ENCODE measurements at places on chromosomes 2 and 18.
A peak's percentile ranks its signal among the peaks of the same experiment; 100 is the strongest.

DNA sequence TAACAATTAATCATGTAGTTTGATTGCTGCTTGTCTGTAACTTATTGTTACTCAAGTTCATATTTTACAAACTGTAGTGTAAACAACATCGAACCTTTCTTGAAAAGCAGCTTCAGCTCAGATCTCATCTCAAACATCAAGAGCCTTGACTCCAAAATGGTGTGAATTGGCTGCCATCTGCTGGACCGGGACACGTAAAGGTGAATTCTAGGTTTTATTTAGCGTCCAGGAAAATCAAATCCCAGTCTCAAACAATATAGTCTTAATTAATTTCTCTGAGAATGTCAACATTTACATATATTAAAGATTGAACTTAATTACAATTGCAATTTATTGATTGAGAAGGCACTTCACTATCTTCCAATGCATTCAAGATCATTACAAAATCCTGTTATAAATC lies 453.0 kb downstream of the GALR1 start:
- peak; percentile 27 for DNase-seq

GRCh38 chr2:44290261-44290660 lies 15.0 kb downstream of the SLC3A1 start:
- no peak for DNase-seq

- no peak for DNase-seq
Observed at GRCh38 chr2:233705911-233706506, 6.7 kb upstream of the UGT1A5 start.

DNA sequence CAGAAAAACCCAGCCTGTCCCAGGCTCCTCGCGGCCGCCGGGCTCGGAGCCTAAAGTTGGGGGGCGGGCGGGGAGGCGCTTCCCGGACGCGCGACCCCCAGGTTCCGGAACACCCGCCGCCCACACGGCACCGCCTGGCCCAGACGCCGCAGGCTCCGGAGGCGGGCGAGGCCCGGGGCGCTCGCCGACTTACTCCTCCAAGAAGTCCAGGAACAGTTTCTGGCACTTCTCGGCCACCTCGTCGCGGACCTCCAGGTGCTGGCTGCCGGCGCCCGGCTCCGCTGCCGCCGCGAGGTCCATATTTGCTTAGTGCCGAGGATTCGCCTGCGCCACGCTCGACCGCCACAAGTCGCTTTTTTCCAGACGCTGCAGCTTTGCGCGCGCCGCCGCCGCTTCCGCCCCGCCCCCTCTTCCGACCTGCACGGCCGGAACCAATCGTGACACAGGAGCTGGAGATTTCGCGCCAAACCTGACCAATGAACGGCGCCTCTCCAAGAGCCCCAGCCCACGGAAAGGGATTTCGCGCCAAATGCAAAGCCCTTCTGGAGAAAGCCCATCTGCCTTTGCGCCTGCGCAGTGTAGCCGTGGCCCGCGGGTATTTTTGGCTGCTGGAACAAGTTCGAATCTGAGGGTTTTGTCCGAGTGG lies at the start of gene MCM6:
MCM6 (minus strand) TSS at position 378 of the 646 bp plus-strand sequence; CDS start at position 300, 78 bp downstream.
- peak; percentile 97 for DNase-seq

GRCh38 chr2:170647741-170648436 lies 67.2 kb upstream of the SP5 start:
- no peak for DNase-seq

GRCh38 chr2:228738671-228739380 lies 532.3 kb downstream of the PID1 start:
- DNase-seq: no peak

GRCh38 chr2:98515250-98515991 lies 70.8 kb downstream of the INPP4A start:
- DNase-seq: no peak

- no peak for DNase-seq
Observed at GRCh38 chr2:220455351-220455990, 828.0 kb downstream of the SLC4A3 start.

- DNase-seq: no peak
Observed at GRCh38 chr18:54684784-54685183, 93.7 kb downstream of the DYNAP start.

GRCh38 chr2:238875471-238876231 lies 27.8 kb downstream of the TWIST2 start:
- DNase-seq: no peak

Measured in DMS 273 treated with DMSO at 0.1 percent for 48 hours (cell line).